Pancreas (tissue), 10 donors: ENCODE measurements at places on chromosomes 6 and 20. TPM values are rescaled to one million over a fixed set of nuclear protein-coding genes. Genes with fewer than 3 reads are reported as not detected.
A peak's percentile ranks its signal among the peaks of the same experiment; 100 is the strongest.

GRCh38 chr6:47196113-47196512 lies 113.6 kb downstream of the TNFRSF21 start:
- DNase-seq, result no peak

- DNase-seq, result no peak
These were observed 31.5 kb upstream of the RHAG start for GRCh38 chr6:49668083-49668511.

- no peak for DNase-seq
These were observed 68.4 kb downstream of the SHPRH start for GRCh38 chr6:145895802-145896201.

DNA sequence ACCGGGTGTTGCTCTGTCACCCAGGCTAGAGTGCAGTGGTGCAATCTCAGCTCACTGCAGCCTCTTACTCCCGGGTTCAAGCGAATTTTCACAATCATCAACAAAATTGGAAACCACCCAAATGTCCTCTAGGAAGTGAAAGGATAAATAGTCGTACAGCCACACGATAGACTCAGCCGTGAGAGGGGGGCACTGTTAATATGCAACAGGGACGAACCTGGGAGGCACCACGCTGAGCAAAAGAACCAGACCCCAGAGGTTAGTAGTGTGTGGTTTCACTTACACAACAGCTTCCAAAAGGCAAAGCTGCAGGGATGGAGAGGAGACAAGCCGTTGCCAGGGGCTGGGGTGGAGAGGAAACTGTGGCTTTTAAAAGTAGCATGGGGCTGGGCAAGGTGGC lies 30.1 kb upstream of the NTSR1 start:
- DNase-seq, result no peak

DNA sequence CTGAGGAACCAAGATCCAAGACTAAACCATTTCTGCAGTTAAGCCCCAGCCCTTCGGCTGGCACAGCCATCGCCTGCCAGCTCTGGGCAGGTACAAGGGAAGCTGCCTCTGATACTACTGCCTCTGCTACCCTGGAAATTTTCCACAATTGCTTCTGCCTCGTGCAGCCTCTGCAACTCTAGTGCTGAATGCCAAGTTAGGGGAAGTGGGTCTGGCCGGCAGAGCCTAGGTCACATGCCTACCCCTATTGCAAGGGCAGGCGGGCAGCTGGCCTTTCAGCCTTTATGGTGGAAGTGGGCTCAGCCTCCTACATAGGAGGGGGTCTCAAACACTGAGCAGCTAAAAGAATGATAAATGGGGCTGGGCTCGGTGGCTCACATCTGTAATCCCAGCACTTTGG lies 44.5 kb upstream of the TULP1 start:
- no peak for DNase-seq

DNA sequence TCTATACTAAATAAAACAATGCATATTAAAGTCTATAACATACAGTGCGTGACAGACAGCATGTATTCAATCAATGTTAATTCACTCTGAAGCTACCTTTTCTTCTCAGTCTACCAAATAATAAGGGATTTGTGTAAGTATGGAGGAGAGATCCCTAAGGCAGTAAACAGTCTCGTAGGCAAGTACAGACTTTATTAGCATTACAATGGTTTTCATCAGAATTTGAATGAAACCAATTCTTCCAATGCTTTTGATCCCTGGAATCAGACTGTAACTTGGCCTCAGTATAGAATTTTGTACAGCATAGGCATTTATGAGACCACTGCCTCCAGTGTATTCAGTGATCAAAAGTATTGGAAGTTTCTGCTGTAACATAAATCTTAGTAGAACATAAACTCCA lies 19.5 kb downstream of the LYRM4 start:
- no peak for DNase-seq

DNA sequence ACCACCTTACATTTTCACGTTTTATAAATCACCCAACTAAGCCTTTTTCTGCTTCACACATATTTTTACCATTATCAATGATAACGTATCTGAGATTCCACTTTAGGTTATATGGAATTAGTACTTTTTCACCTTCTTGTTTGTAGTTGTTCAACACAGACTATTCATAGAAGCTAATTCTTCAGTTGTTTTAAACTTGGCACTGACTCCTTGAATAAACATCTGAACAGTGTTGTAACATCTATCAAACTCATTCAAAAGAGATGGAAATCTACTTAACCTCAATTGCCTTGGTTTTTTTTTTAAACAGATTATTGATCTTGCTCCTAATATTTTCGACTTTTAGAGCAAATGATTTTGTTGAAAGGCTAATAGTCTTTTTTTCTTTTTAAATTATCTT lies 34.2 kb downstream of the PTPRA start:
- DNase-seq, result no peak

- DNase-seq, result no peak
These were observed 26.5 kb downstream of the FASTKD5 start for GRCh38 chr20:3133155-3133554.

- peak; percentile 100 for DNase-seq
These were observed 588 bp upstream of the ACSS2 start for GRCh38 chr20:34875642-34876405.

DIDO1 gene
- polyA plus RNA-seq, result 21.2 TPM

PHACTR1 gene
- polyA plus RNA-seq, result 4.9 TPM

TMEM217 gene
- polyA plus RNA-seq, result 1.7 TPM

SPATA25 gene
- polyA plus RNA-seq, result 1.2 TPM

TTBK1 gene
- polyA plus RNA-seq, result 0.45 TPM
